ENCODE measurements at places on chromosomes 16 and 17. TPM values are rescaled to one million over a fixed set of nuclear protein-coding genes. Genes with fewer than 3 reads are reported as not detected.
A peak's percentile ranks its signal among the peaks of the same experiment; 100 is the strongest.

GRCh38 chr17:21474815-21475214, 98.7 kb downstream of the KCNJ12 start:
- DNase-seq, result no peak

- peak; percentile 83 for DNase-seq
These were observed 1.9 kb upstream of the PER1 start for GRCh38 chr17:8153957-8154607.

DNA sequence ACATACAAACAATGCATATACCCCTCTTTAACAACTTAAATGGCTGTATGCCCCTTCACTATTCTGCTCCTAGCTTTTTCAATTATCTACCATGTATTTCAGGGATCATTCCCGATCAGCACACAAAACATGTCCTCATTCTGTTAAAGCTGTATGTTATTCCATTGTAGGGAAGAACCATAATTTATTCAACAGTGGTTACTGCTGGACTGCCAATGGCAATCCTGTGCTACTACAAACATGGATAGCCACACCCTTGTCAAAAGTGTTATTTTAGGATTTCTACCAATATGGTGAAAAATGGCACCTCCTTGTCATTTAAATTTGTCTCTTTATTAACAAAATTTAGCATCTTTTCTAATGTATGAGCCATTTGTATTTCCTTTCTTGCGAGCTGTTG, 85.1 kb upstream of the BCAR1 start:
- no peak for DNase-seq

DNA sequence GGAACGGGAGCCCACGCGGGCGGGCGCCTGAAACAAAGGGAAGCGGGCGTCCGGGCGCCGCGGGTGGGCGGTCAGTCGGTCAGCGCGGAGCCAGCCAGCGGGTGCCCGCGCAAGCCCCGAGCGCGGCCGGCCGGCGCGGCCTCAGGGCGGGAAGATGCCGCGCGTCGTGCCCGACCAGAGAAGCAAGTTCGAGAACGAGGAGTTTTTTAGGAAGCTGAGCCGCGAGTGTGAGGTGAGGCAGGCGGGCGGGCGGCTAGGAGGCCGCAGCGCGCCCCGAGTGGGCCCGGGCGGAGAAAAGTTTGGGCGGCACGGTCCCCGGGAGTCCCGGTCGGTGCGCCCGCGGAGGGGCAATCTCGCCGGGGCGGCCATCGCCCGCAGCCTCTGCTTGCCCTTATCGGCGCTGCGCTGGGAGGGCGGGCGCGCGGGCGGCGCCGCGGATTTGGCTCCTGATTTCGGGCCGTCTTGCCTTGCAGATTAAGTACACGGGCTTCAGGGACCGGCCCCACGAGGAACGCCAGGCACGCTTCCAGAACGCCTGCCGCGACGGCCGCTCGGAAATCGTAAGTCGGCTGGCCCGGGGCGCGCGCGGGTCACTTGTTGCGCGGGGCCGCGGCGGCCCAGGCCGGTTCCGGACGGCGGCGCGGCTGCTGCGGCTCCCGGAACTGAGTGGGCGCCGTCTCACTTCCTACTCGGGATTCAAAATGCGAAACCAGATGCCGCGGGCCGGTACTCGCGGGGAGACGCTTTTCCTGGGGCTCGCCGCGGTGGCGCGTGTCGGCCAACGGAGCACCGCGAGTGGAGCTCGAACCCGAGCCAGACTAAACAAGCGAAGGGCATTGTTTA, 526 bp downstream of the CBFB start:
- DNase-seq, result peak; percentile 80

GRCh38 chr17:65057531-65058090, 1.1 kb upstream of the GNA13 start:
- no peak for DNase-seq

- no peak for DNase-seq
These were observed 69.8 kb upstream of the METRNL start for GRCh38 chr17:83009414-83010205.

- DNase-seq, result peak; percentile 84
These were observed 7.3 kb downstream of the SLC22A31 start for GRCh38 chr16:89192956-89193575.

DNA sequence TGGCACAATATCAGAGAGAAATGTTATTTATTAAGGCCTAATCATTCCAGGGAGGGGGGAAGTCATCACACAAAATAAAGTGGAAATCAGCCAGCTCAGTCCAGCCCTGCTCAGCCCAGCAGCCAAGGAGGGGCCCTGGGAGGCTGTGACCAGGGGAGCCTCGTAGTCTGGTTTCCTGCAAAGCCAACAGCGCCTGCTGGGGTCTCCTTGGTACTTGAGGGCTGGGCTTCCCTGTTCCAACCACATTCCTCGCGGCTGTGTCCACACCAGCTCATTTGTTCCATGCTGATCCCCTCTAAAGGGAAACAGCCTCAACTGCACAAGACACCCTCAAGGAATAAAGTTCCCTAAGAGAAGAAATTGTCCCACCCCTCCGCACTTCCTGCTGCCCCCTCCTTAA, 154.0 kb downstream of the TMEM132E start:
- no peak for DNase-seq

GRCh38 chr17:1942066-1942365, 83.1 kb downstream of the RTN4RL1 start:
- no peak for DNase-seq

GRCh38 chr17:67682196-67682595, 35.5 kb upstream of the NOL11 start:
- DNase-seq, result no peak

GRCh38 chr17:56305007-56305406, 151.7 kb downstream of the ANKFN1 start:
- DNase-seq, result no peak

GRCh38 chr16:2818272-2818876, 1.3 kb downstream of the PRSS21 start:
- DNase-seq, result no peak

DNA sequence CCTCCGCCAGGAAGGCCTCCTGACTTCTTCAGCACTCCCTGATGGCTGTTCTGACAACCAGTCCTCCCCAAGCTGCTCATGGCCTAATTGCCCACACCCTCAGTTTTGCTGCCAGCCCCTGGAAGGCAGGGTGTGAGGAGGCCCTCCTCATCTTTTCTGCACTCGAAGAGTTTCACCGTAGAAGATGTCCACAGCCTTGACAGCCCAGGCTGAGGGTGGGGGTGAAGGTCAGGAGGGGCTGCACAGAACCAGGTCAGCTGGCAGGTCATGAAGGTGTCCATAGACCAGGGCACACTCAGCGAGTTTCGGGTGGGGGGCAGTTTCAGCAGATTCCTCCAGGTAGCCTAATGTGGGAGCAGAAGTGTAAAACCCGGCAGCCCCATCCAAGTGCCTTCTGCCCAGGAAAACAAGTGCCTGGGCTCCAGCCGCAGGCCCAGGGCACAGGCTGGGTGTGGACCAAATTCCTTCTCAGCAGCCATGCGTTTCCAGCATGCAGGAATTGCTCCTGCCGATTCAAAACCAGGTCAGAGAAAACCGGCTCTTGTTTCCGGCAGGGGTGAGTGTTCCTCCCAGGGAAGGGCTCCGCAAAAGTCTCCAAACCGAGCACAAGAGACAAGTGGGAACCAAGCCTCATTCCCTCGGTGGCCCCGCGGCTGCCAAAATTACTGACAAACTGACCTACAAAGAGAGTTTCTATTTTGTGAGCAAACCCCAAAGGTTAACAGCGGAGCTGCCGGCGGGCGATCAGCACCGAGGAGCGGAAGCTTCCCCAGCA, 228.8 kb downstream of the C16orf78 start:
- no peak for DNase-seq

- DNase-seq, result no peak
These were observed 21.5 kb downstream of the IRX5 start for GRCh38 chr16:54952195-54952594.

DNA sequence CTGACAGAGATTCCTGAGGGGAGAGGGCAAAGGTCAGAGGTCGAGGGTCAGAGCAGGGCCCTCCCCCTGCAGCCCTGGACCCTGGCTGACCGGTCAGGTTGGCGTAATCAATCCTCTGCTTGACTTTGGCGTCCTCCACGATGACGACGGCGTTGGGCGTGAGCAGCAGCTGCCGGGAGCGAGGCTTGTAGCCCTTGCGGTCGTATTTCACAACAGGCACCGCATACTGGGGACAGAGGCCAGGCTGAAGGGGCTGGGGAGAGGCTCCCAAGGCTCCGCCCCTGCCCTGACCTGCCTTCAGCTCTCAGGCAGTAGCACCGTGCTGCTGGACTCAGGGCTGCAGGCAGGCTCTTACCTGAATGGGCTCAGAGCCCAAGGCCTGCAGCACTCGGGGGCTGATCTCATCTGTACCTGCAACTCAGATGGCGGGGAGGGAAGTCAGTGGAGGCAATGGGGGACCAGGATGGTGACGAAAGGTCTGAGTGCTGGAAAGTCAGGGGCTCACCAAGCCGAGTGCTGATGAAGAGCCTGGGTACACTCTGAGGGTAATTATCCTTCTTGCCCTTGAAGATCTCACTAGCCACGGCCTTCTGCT, 12.0 kb upstream of the CRK start:
- no peak for DNase-seq

DNA sequence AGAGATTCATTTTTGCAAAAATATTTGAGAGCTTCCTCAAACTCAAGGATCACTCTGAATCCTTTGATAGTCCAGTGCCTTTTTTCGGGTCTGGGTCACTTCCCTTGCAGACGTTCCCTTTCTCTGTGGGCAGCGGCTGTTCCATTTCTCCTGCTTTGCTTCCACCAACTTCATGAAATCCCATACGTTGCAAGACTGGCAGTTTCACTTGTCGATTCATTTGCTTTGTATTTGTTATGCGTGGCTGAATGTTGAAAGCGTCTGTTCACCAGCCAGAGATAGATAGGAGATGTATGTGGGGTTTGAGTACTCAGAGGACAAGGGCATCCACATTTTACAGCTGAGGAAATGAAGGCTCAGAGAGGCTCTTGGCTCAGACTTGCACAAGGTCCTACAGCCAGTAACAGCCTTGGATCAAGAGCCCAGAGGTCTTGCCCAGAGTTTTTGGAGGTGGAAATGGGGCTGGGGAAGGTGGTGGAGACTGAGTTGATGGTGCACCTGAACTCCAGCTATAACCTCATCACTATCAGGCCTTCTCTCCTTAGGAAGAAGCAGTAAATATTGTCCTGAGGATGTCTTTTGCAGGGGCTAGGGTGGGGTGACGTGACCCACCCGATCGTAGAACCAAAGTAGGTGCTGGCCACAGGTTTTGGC, 1.3 kb upstream of the CCDC102A start:
- no peak for DNase-seq

DNA sequence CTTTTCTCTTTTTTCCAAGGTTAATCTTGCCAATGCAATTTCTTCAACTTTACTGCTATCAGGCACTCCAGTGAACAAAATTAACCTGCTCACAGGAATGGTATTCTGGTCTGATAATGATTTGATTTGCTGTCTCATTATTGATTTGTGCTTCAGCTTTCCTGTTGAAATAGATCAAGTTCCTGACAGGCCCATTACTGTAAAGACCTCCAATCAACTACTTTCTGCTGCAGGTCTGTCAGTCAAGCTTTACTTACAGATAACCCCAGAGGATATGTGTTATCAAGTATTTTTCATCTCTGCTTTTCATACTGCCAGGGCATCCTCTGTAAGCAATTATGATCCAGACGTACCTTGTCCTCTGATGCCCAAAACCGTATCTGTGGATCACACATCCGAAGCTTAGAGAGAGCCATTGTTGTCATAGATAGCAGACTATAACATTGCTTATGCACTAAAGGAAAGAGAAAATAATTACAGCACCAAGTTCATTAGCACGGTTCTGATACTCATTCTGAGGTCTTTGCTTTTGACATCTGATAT, 215.6 kb downstream of the PHKB start:
- no peak for DNase-seq

DNA sequence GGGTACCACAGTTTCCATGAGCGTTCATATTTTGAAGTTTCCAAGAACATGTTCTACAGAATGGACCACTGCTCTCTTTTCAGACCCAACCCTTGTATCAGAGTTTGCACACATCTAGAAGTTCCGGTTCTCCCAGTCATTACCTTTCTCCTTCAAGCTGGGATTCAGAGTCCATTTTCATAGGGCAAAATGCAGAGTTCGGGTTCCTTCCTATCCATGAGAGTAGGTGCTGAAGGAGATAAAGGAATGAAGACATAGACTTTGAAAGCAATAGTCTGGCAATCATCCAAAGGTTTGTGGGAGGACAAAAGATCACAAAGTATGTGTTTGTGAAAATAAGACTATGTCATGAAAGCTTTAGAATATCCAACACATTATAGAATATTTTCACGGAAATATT, 699.6 kb downstream of the MAF start:
- DNase-seq, result no peak

GRCh38 chr17:10702574-10702973, 5.2 kb downstream of the ADPRM start:
- DNase-seq, result no peak

- DNase-seq, result no peak
These were observed 19.9 kb upstream of the C16orf87 start for GRCh38 chr16:46850619-46851555.

DNA sequence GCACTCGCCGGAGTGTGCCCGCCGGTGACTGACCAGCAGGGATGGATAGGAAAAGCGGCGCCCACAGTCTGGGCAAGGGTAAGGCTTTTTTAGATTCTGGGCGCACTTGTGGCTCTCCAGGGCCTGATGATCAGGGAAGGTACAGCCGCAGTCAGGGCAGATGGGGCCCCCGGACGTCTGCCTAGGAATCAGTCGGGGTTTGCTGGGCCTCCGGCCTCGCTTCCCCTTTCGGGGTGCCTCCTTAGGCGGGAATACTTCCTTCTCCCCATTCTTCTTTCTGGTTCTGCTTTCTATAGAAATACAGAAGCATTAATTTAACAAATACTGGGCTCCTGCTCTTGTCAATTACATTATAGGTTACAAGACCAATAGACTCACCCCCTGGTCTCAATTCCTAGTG, 5.0 kb downstream of the ZNF689 start:
- no peak for DNase-seq

- DNase-seq, result no peak
These were observed 227.3 kb upstream of the RPL38 start for GRCh38 chr17:73976147-73976546.

DNA sequence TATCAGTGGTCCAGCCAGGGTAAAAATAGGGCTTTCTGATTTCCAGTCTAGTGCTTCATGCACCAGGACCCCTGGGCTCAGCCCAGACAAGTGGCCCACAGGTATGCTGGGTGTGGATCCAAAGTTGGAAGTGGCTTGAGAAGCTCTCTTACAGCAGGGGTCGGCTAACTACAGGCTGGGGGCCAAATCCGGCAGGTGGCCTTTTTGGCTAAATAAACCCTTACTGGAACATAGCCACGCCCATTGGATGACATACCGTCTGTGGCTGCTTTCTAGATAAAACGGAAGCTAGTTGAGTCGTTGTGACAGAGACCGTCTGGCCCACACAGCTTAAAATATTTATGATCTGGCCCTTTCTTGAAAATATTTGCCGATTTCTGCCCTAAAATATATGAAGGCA, 119.0 kb upstream of the CDC42EP4 start:
- DNase-seq, result no peak

Gene TMEM220
- not detected for total RNA-seq

Gene FBXO39
- 0.55 TPM for total RNA-seq

Gene ESRP2
- total RNA-seq, result 0.12 TPM

Gene PYY
- not detected for total RNA-seq

Gene CA7
- not detected for total RNA-seq

Gene NPIPA5
- total RNA-seq, result 0.43 TPM

Gene CCL2
- not detected for total RNA-seq

Gene C17orf50
- total RNA-seq, result not detected
